Vagina (tissue), 2 donors: ENCODE measurements at places on chromosomes 5 and 9. TPM values are rescaled to one million over a fixed set of nuclear protein-coding genes. Genes with fewer than 3 reads are reported as not detected.

DNA sequence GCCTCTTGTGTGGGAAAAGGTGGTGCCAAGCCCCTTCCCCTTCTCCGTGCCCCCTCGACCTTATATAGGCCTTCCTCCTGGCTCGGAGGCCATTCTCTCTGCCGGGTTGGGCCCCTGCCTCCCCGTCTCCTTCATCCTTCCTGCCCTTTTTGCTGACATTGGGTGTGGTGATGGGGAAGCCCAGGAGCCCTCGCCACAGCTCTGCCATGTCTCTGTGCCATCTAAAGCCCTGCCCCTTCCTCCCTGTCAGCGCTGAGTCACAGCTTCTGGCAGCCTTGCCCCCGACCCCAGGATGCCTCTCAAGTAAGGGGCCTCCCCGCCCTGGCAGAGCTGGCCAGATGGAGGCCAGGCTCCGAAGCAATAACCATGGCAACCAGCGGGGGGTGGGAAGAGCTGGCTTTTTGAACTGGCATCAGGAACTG lies 30.4 kb downstream of the JADE2 start:
- no peak for DNase-seq

- no peak for DNase-seq
Observed at GRCh38 chr5:12335938-12336337, 431.7 kb upstream of the CTNND2 start.

- no peak for DNase-seq
Observed at GRCh38 chr5:172109749-172110148, 78.3 kb downstream of the STK10 start.

DNA sequence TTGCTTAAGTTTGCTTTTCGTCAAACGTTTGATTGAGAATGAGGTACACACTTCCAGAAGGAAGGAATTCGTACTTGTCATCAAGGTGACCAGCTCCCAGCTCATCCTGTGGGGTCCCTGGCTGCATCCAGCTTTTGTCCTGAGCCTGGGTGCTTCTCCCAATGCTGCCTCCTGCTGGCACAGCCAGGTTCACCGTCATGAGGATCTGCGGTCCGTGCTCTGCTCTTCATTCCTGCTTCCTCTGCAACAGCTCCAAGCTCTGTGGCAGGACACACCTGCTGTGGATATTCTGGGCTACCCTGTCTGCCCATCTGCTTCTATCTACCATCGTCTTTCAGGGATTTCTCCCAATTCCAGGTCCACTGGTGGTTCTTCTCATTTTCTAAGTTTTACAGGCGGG lies 13.3 kb upstream of the UBE2QL1 start:
- DNase-seq, result peak; percentile 49

GRCh38 chr5:82794876-82795275 lies 282.3 kb downstream of the TMEM167A start:
- no peak for DNase-seq

DNA sequence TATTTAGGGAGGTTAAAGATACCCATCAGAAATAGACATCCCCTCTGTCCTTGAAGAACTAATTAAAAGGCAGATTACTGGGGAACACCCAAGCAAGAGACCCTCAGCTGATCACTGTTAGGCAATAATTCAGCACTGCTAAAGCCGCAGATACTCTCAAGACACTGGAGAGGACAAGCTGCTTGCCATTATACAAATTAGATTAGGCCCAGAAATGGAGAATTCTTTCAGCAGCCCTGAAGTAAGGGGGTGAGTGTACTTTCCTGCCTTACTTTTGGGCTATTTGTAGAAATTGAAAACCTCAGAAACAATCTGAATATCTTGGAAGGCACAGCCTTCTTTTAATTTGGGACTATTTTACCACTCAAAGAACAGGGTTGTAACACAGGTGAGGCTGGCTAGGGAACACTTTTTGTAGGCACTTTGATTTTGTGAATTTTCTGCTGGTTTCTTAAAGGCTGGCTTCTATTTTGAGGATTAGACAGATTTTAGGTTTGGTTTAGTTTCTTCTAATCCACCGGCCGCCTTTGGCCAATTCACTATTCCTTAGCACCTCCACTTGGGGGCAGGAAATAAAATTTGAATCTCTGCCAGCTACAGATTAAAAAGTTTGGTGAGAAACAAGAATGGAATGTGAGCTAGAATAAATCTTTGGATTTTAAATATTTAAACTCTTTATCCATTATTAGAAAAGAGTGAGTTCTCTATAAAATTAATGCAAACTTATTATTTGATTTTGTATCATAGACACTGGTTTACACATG lies 106.0 kb downstream of the SMARCA2 start:
- no peak for DNase-seq

GRCh38 chr9:98220911-98221310 lies 28.5 kb upstream of the CORO2A start:
- DNase-seq, result no peak

DNA sequence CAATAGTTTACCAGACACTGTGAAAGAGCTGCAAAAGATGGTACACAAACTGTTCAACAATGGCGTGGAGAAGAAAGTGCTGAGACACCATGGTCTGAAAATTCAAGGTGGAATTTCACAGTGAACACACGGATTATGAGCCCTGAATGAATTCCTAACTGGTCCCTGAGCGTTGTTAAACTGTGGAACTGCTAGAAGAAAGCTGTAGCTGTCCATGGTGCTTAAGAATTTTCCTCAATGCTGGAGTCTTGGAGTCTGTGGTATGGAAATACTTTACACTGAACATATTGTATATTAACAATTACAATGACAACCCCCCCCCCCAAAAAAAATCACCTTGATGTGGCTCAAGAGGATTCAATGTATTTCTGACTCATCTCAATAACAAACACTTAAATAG lies 68.5 kb downstream of the SLC24A2 start:
- DNase-seq, result no peak

- DNase-seq, result no peak
Observed at GRCh38 chr5:108459769-108460168, 77.9 kb upstream of the FBXL17 start.

DNA sequence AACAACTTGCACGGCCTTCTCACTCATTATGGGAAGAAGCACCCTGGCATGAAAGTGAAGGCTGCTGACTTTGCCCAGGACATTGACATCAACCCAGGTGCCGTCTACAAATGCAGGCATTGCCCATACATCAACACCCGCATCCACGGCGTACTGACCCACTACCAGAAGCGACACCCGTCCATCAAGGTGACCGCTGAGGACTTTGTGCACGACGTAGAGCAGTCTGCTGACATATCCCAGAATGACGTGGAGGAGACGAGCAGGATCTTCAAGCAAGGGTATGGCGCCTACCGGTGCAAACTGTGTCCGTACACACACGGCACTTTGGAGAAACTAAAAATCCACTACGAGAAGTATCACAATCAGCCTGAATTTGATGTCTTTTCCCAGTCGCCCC lies 65.4 kb downstream of the ZNF462 start:
- DNase-seq, result no peak

GRCh38 chr5:123868881-123869280 lies 356.9 kb downstream of the CSNK1G3 start:
- no peak for DNase-seq

DNA sequence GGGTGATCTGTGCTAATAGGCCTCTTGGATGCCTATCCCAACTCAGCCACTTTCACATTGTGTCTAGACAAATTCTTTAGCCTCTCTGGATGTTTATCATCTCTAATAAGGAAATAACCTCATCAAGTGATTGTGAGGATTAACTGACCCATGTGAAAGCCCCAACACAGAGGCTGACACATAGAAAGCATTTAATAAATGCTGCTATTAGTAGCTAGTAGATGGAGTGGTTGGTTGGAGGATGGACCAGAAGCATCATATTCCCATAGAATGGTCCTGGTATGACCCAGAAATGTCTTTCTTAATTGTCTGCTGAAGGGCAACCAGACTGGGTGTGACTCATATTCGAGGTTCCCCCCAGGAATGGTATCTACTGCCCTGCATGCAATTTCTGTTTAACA lies 124.4 kb downstream of the PIK3R1 start:
- no peak for DNase-seq

DNA sequence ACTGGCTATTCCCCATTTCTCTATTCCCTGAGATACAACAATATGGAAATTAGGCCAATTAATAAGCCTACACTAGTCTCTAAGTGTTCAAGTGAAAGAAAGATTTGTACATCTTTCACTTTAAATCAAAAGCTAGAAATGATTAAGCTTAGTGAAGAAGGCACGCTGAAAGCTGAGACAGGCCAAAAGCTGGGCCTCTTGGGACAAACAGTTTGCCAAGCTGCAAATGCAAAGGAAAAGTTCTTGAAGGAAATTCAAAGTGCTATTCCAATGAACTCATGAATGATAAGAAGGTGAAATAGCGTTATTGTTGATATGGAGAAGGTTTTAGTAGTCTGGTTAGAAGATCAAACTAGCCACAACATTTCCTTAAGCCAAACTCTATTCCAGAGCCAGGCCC lies 256.2 kb downstream of the ZSWIM6 start:
- no peak for DNase-seq

DNA sequence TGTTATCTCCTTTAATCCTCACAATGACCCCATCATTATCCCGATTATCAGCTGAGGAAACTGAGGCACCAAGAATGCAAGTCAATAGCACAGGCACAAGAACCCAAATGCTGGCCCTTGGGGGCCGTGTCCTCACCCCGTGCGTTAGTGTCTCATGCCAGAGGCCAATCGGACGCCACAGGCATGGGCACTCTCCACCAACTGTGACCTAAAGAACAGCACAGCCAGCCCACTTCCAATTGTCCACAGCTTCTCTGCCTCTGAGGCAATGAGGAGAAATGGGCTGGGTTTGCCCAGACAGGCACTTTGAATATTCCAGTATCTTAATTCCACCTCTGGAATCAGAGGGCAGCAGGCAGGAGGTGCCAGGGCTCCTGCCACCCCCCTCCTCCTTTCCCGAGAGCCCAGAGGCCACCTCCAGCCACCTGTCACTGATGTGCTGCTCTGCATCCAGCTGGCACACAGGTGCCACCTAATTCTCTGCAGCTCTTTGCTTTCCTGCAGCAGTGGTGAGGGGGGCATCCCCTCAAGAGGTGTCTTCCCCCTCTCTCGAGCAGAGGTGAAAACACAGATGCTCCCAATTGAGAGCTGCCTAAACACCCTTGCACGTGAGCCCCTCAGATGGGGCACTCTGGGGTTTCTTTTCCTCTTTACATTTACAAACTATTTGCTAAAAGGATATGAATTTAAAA lies 107.5 kb downstream of the ROR2 start:
- DNase-seq, result no peak

DNA sequence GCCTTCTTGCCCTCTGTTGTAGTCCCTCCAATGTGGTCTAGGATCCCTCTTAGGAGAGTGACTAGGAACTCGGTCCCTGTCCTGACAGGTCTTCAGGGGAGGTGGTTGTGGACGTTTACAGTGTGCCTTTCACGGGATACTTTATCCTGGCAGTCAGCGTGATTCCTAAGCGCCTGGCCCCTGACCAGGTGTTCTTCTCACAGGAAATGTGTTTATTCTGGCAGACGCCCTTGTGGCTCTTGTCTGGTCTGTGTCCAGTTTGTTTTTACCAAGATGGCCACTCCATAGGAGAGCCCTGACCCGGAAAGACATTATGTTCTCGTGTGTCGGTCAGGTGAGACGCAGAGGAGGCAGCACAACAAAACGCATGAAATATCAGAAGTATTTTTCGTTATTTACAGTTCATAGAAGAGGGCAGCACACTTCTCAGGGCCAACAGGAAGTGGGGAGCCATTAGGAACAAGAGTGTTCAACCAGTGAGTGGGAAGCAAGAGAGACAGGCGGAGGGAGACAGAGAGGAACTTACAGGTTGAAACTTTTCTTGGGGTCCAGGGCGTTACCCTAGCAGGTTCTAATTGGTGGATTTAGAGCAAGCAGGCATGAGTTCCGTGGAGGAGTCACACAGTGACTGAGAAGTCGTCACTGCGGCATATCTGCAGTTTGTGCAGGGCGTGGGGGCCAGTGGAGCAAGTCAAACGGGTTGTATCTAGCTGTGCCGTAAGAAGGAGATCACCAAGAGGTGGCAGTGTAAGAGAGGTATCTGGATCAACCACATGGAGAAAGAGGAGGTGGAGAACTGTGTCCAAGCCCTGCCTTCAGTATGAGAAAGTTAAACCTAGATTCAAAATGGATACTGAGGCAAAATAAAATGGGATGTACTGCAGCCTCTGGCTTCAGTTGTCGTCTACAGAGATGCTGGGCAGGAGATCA lies 412.9 kb downstream of the ZSWIM6 start:
- DNase-seq, result no peak

DNA sequence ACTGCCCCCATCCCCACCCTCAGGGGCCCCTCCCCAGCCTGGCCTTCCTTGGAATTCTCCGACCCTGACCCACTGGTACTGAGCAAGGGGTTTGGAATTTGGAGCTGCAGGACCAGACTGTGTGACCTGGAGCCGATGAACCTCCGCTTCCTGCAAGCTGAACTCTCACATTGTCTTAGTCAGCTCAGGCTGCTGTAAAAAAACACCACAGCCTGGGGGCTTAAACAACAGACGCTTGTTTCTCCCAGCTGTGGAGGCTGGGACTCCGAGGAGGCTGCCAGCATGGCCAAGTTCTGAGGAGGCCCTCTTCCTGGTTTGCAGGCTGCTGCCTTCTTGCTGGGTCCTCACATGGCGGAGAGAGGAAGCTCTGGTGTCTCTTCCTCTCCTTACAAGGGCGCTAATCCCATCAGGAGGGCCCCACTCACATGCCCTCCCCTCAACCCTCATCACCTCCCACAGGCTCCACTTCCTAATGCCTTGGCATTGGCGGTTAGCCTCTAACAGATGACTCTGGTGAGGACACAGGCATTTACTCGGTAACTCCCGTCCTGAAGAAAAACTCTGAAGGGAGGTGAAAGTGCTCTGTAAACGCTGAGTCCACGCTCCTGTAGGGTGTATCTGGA lies 42.4 kb downstream of the C5orf15 start:
- no peak for DNase-seq

DNA sequence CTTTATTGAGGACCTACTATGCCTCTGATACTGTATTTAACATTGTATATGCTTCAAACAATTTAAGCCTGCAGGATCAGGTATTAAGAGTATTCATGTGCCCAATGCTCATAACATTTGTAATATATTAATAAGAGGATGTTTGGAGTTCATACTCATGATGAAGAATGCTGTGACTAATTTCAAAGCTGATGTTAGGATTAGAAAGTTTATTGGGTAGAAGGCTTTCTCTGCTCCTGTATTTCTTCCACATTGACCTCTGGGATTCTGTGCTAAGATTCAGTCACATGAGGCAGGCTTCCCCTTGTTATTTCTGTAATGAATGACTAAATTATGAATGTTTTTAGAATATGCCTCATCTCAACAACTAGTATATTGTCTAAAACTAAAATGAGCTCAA lies 456.4 kb downstream of the NFIB start:
- DNase-seq, result no peak

The SLC6A18 gene
- total RNA-seq, result not detected

The POLK gene
- 31.4 TPM for total RNA-seq

The OR1N1 gene
- total RNA-seq, result not detected

The CAVIN4 gene
- total RNA-seq, result 0.49 TPM

The PCDHA10 gene
- 0.25 TPM for total RNA-seq

The KIF24 gene
- 0.49 TPM for total RNA-seq

The SLC6A3 gene
- total RNA-seq, result 0.49 TPM
